ENCODE measurements at places on chromosomes 6 and 20.

DNA sequence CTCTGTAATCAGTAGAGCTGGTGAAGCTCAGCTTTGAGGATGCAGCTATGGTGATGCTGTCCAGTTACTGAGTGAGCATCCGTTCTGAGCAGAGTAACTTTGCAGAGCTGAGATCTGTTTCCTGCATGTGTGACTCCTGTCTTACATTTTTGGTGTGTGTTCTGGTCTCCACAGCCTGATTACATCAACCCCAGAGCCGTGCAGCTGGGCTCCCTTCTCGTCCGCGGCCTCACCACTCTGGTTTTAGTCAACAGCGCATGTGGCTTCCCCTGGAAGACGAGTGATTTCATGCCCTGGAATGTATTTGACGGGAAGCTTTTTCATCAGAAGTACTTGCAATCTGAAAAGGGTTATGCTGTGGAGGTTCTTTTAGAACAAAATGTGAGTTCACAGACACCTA lies 81.6 kb downstream of the FAM120B start:
- DNase-seq: no peak

DNA sequence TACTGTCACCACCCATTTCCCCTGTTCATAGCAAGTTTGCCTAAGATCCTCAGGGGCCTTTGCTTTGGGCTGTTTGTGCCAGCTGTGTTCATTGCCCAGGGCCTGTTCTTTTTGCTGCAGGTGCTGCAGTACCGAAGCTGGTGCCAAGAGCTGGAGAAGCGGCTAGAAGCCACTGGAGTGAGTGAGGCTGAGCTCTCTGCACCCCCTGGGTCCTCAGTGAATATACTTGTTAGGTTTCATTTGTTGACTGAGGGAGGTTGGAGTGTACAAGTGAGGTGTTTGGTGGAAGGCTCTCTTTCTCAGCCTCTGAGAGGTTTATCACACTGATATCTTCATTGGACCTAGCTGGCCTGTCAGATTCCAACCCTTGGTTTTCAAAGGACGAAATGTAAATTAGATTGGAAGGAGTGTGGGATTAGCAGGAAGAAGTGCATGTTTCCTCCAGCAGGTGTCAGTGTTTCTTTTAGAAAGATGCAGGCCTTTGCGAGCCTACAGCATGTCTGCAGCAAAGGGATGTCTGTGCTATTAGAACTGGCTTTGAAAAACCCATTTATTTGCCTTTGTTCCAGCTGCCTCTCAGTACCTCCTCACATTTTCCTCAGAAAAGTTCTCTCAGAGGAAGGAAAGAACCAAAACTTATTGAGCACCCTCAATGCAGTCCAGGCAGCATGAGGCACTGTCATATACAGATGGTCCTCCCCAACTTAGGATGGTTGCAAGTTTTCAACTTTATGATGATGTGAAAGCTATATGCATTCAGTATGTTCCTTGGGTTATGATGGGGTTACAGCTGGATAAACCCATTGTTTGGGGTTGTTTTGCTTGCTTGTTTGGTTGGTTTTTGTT lies 8.3 kb downstream of the CEP250 start:
- peak; percentile 68 for DNase-seq

DNA sequence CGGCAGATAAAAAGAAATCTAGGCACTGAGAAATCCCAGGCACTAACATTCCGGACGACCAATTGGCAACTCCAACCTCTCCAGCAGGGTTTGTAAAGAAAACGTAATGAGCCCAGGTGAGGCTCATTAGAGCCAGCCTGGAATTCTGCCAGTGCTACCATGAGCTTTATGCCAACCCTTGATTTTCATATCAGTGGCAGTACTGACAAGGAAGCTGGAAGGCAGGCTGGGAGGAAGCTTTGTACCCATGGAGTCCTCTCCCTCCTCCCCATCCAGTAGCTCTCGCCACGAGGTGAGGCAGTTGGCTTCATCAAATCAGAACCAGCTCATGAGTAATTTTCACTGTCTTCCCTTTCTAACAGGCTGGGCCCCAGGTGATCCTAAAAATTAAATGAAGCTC lies 250.2 kb downstream of the ZNF217 start:
- DNase-seq: no peak

- no peak for DNase-seq
Observed at GRCh38 chr20:40276301-40276700, 412.7 kb downstream of the MAFB start.

DNA sequence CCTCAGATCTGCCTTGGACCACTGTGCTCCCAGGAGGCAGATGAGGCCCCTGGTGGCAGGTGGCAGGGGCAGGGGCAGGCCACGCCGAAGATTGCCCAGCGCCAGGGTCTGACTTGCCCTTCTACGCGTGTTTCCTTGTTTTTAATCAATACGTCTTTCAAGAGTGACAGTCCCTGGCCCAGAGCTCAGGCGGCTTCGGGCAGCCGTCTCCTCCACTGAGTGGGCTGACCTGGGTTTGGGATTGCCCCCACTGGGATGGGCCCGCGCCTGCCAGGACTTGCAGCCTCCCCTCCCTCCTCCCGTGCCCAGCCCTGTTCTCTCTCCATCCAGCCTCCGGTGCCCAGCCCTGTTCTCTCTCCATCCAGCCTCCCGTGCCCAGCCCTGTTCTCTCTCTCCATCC lies 21.2 kb downstream of the FRMD1 start:
- no peak for DNase-seq

DNA sequence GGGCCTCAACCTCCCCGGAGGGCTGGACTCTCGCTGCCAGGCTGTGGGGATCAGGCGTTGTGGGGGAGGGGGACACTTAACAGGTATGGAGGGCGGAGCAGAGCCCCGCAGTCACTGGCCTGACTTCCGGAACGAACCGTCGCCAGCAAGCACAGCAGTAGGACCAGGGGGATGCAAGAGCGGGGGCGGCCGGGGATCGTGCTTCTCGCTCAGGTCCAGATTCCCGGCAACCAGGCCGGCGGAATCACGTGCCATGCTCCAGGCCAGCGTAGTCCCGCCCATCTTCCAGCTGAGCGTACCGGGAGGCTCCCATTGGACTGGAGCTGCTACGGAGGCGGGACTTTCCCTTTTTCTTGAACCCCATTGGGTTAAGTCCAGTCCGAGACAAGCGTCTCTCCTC lies 10.0 kb upstream of the POU5F1 start:
- DNase-seq: no peak

All from kidney glomerular epithelial cell (primary cell).